ENCODE measurements at places on chromosomes 5 and 9.

GRCh38 chr5:1555011-1555807 is 31.4 kb upstream of the LPCAT1 start:
- DNase-seq: peak; percentile 55

DNA sequence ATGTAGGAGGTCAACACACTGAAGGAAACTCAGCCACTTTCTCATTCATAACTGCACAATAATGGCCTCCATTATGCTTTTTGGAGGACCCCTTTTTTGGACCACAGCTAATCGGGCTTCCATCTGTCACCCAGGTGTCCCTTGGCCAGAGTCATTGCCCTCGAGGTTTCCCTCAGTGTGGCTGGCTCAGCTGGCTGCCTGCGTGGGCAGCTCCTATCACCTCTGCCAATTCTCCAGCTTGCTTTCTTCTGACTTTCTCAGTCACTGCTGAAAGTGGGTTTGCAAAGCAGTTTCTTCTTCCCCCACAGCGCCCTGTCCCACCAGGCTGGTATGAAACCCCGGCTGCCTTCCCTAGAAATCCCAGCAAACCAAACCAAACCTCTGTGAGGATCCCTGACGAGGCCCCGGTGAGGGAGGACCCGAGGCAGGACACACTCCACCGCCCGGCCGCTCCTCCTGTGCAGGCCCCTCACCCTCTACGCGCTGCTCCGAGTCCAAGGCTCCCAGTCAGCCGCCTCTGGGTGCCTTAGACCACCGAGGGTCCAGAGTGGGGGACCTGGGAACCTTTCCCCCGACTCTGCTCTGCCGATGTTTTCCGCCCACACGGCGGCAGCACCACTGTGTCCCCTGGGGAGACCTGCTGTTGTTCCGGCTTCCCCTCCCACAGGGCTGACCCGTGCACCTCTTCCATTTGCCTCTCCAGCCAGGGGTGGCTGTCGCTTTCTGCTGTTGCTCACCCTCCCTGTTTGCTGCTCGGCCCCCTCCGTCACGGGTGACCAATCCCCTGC is 109.5 kb downstream of the TENT4A start:
- DNase-seq: no peak

- no peak for DNase-seq
Measured at GRCh38 chr5:118863345-118863744, 125.0 kb downstream of the DTWD2 start.

DNA sequence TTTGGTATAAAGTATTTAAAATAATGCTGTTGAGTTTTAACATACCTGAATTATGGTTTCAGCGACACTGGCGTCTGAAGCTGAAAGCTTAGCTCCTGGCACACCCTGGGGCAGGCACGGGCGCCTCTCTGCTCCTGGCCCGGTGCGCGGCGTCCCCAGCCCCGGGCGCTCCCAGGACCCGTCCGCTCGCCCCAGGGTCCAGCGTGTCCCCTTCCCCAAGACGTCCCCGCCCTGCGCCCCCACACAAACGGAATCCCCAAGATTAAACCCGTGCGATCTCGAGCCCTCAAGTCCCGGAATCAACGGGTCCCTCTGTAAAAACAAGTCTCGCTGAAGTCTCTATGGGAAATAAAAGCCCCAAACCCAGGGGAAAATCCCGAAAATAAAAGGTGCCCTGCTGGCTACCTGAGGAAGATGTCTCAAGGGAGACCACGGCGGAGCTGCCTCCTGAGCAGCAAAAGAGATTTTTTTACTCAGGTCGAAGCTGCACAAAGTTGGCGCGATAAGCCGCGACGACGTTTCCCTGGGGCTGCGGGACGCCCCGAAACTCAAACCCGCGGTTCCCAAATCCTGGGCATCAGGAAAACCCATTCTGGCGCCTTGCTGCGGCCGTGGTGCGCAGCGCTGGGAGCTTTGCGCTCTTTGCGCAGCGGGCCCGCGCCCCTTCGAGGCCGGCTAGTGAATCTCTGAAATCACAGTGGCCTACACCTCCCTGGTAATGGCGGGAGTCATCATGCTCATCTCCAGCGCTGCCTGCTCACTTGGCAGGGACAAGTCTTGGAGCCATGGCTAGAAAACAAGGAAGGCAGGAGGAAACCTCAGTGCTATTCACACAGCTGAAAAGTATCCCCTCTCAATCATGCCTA is 6.3 kb upstream of the IFNA8 start:
- DNase-seq: no peak

- no peak for DNase-seq
Measured at GRCh38 chr5:152072091-152072490, 147.4 kb upstream of the GLRA1 start.

DNA sequence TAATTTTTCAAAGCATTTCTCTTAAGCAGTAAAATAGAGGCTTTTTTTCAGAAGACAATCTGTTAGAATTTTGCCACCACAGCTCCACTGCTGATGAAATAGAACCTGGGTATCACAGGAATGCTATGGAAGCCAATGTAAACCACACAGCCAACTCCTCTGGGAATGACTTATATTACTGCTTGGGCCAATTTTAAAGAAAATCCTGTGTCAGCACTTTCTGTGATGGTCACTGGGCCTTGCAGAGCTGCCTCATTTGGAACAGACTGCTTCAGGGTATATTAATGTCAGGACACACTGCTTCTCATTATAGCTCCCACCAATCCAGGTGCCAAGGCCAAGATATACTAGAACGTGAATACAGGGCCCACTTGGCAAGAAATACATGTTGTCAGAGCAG is 144.1 kb upstream of the ACTBL2 start:
- no peak for DNase-seq

GRCh38 chr5:15946026-15946425 is 233.6 kb downstream of the MARCHF11 start:
- no peak for DNase-seq

DNA sequence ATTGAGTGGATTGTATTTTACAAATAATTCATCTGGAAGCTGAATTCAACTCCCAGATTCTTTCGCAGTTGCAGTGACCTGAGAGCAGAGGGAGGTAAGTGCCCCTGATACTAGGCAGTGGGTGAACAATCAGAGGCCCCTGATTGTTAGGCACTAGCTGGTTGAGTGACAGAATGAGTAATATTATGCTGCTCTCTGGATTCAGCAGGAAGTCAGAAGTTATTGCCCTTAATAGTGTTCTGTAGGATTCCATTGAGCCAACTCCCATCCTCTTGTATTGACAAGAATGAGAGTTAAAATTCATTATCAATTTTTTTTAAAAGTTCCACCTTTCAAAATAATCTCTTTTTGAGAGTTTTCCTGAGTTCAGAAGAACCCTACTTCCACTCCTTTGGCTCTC is 301.2 kb downstream of the DTWD2 start:
- DNase-seq: no peak

DNA sequence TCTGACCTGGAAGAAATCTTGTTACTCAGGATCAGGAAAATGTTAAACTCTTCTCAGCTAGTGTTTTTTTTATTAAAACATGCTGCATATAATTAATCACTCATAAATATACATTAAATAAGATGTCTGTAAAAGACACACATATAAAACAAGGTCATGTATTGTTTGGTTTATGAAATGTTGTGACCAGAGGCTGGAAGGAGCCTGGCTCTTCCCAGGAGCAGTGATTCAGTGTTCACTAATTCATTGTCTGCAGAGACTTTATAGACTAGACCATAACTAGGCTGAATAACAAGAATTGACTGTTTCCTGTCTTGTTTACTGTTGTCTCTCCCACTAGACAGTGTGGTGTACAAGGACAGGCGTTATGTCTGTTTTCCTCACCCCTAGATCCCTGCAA is 49.1 kb upstream of the ANKRD55 start:
- DNase-seq: no peak

- DNase-seq: no peak
Measured at GRCh38 chr5:159837860-159838259, 78.4 kb upstream of the ADRA1B start.

- no peak for DNase-seq
Measured at GRCh38 chr9:74025402-74025925, 471.7 kb upstream of the RORB start.

DNA sequence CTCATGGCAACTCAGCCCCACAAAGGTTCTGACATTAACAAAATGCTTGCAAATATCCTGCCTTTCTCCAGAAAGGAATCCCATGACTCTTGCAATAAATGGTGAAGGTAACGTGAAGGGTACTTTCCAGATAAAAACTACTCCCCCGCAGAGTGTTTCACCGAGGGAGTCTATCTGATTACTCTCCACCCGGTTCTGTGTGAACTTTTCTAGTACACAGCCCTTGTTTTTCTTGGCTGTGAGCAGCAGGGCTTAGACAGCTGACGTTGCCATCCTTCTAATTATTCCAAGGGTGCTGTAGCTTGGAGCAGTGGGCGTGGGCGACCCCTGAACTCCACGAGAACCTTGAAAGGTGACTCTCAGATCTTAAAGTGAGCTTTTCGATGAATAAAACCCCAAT is 276.0 kb upstream of the IRX4 start:
- DNase-seq: no peak

- no peak for DNase-seq
Measured at GRCh38 chr5:143101121-143101520, 302.4 kb downstream of the NR3C1 start.

DNA sequence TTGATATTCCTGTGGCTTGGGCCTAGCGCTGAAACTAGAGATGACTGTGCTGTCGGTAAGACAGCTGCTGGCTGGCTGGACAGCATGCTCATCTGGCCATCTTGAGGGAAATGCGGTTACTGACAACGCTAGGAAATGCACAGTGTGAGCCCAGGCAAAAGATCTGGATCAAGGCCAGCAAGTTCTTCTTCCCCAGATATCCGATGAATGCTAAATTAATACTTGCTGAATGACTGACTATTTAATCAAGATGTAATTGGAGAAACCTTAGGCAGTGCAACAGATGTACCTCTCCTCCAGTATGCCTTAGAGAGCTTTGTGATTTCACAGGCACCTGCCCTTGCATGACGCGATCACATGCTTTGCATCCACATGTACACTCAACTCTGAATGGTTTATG is 659.1 kb downstream of the EFNA5 start:
- no peak for DNase-seq

DNA sequence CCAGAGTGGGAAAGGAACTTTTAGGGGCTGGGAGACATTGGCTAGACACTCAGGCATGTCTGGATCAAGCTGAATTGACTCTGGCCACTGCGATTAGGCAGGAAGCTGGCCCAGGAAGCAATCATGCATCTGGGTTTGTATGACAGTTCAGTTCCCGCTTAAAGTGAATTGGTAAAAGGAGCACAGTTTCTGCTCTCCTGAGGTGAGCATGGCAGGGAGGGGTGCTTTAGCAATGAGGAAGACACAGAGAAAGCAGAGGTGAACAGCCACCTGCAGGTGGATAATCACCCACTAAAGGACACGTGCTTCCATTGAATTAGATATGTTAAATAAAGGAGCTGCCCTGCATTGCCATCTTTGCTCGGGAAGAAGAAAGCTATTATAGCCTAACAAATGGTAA is 248.1 kb upstream of the MAP3K1 start:
- no peak for DNase-seq

DNA sequence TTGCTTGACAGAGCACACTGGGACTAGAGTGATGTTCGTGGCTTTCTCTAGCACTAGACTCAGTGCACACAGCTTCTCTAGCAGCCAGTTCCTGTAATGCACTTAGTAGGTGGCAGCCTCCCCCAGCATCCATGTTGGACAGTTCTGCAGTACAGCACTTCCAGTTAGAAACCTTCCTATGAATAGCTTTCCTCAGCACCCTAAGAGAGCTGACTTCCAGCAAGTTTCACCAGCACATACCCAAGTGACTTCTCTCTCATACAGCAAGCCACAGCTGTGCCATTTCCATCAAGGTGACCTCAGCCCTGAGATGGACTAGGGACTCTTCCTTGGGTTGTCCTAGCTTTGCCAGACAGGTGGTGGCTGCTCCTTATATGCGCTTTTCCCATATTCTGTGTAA is 60.4 kb downstream of the PJA2 start:
- no peak for DNase-seq

- no peak for DNase-seq
Measured at GRCh38 chr9:11506980-11507379, 894.2 kb upstream of the PTPRD start.

DNA sequence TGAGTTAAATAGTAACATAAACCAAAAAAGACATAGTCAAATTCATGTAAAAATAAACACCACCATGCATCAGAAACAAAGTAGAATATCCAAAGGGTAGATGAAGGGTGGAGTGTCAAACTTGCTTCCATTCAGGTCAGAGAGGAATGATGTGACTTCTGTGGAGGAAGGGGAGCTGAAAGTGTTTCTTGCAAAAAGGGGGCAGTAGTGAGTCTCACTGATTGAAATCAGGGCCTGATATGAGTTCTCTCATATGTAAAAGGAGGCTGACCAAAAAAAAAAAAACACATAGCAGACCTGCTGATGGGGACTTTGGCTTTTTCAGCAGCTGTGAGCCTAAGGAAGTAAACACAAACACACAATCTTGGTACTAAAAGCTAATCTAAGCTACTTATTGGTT is 38.8 kb upstream of the RGMB start:
- DNase-seq: no peak

GRCh38 chr9:121289772-121290370 is 21.9 kb downstream of the GSN start:
- no peak for DNase-seq

DNA sequence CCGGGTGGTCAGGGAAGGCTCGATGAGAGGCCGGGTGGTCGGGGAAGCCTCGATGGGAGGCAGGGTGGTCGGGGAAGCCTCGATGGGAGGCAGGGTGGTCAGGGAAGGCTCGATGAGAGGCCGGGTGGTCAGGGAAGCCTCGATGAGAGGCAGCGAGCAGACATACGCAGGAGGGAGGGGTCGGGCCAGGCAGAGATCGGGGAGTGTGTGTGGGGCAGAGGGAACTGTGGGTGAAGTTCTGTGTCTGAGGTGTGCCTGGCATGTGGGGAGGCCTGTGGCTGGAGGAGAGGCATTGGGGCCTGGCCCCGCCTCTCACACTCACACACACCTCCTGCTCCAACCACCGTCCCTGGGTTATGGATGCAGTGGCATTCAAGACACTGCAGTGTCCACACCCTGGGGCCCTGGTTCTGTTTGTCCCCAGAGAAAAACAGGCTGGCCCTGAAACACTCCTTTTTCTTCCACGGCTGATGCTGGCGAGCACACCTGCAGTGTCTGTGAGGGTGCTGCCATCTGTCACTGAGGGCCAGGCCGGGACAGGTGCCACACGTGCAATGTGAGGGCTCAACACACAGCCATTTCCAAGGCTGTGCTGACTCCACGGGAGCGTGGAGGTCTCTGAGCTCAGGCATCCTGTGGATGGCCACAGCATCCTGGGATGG is 6.5 kb upstream of the PLEKHG4B start:
- peak; percentile 40 for DNase-seq

Measured in coronary artery (tissue), 2 donors.